NCI-H1417 treated with DMSO at 0.1 percent for 48 hours (cell line): ENCODE measurements at places on chromosomes 7 and 10.

- DNase-seq: no peak
Measured at GRCh38 chr10:61943674-61944378, 42.3 kb downstream of the ARID5B start.

GRCh38 chr7:2373646-2374045 is 19.0 kb downstream of the EIF3B start:
- DNase-seq: no peak

- no peak for DNase-seq
Measured at GRCh38 chr7:36048141-36048901, 104.7 kb upstream of the EEPD1 start.

DNA sequence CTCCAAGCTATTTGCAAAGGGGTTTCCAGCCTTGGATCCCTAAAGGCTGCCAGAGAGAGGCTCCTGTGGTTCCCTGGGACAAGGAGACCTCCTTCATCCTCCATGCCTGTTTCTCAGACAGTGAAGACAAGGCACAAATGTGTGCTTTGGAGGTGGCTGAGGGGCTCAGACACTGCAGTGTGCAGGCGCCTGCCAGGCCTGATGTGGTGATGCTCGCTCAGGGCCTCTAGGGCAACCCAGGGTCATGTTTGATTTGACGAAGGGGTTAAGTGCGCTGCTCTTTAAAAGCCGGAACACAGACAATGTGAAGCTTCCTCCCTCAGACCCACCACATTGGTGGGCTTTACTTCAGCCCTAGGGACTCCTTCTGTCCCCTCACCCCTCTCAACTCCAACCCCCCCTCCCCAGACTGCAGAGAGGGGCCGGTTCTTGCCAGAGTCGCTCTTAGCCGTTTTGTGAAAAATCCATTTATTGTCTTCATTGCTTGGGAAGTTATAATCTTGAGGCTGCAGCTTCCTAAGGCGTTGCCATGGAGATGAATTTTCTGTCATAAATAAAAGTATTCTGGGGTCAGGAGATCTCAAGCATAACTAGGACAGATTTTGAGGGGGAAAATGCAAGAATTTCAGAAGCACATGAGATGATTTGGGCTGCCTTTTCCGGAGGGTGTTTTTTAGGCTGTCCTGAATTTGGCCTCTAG is 35.8 kb downstream of the PDGFA start:
- DNase-seq: no peak

GRCh38 chr10:114131094-114131493 is 42.9 kb downstream of the CCDC186 start:
- no peak for DNase-seq

GRCh38 chr7:80263333-80263732 is 128.7 kb downstream of the GNAI1 start:
- no peak for DNase-seq

GRCh38 chr7:76397409-76398183 is 11.9 kb downstream of the SSC4D start:
- peak; percentile 35 for DNase-seq

DNA sequence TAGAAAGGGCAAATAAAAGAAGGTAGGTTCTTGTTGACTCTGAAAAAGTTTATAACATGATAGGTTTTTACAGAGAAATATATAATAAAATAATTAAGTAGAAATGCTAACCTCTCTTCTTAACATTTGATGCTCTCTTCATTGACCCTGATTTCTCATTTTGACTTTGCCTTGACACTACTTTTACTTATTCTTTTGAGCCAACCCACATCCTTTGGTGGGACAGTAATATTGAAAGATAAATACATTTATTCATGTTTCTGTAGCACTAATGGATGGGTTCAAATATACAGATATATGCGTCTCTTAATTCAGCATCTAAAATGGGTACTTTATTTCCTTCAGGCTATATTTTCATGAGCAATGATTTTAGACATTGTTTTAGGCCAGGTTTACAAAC is 34.4 kb downstream of the DDC start:
- no peak for DNase-seq

- no peak for DNase-seq
Measured at GRCh38 chr10:1402016-1402770, 335.1 kb downstream of the ADARB2 start.

DNA sequence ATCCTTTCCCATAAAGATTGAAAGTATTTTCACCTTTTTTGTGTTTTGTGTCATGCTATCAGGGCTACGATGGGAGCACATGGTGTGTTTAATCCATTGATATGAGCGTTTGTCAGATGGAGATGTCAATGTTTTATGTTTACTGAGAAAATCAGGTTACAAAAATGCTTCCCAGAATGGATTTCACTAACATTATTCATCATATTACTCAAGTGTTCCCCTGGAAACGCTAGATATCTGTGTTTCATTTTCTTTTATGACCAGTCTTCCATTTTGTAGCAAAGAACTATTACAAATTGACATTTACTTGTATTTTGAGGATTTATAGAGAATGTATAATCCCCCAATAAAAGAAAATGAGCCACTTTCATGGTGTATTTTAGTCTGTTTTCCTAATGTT is 293.5 kb upstream of the AKR1E2 start:
- no peak for DNase-seq

- no peak for DNase-seq
Measured at GRCh38 chr7:27510541-27510940, 152.1 kb downstream of the HIBADH start.

DNA sequence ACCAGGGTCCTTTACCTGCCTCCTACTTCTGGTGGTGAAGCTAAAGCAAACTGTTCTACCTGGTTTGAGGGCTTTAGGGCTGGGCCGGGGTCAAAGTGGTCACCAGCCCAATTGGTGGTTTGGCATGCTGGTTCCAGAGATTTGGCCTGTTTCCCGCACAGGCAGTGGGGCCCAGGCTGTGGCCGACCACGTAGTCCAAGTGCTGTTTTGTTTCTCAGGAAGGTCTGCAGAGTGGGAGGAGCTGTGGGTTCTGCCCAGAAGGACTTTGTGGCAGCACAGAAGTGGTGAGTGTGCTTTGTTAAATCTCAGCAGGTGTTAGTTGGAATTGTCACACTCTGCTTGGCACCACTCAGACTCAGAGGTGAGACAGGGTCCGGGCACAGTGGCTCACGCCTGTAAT is 85.8 kb downstream of the MKX start:
- DNase-seq: no peak

- no peak for DNase-seq
Measured at GRCh38 chr7:121874298-121874697, 1.3 kb downstream of the PTPRZ1 start.

- no peak for DNase-seq
Measured at GRCh38 chr10:95254629-95255028, 36.2 kb downstream of the PDLIM1 start.

GRCh38 chr7:1925973-1926907 is 256.2 kb downstream of the ELFN1 start:
- DNase-seq: no peak

GRCh38 chr7:74059681-74060588 is 23.7 kb upstream of the LIMK1 start:
- DNase-seq: no peak

DNA sequence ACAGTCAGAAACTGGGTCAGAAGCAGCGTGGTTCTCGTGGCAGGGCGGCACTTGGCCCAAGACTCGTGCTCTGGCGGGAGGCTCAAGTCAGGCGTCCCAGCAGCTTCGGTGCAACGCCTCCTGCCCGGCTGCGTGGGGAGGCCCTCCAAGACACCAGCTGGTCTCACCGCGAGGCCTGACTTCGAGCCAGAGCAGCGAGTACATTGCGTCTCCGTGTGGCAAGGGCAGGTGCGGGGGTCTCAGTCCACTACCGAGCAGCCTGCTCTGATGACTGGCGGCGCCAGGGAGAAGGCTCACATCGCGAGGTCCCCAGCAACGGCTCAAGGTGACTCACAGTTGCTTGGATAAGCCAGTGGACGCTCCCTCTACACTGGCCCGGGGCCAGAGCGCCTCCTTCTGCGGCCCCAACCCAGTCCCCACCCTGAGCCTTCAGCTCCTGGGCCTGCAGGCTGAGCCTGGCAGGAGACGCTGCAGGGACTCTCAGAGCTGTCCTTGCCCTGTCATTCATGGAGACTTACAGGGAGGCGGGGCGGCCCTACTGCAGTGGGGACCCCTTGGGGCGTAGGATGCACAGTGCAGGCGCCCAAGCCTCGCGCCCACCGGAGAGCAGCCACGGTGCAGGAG is 41.9 kb upstream of the PRKAR1B start:
- no peak for DNase-seq

- DNase-seq: no peak
Measured at GRCh38 chr7:67100956-67101361, 104.3 kb downstream of the TYW1 start.

DNA sequence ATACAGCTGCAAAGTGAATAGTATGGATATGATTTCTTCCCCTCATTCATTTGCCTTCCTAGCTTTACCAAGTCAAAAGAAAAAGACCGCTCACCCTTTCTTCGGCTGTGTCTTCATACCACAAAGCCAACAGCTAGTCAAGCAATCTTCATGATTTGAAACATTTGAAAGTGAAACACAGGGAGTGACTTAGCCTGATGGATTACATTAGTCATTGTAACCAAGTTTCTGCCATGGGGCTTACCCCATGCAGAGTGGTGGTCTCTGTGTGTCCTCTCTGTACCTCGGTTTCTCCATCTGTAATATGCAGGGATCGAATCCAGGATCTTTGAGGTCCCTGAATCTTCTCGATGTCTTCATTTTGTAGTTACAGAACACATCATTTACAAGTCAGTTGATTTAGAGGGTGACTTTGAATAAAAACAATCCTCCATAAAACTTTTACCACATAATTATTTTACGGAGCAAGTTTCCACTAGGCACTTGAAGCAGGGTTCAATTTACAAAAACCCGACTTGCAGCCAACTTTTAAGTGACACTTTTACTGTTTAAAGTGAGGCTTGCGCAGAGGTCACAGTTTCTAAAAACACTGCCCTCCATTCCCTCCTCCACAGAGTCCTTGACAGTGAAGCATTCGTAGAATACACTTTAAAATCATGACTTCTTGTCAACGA is 2.2 kb upstream of the LGI1 start:
- no peak for DNase-seq

GRCh38 chr10:127346604-127347003 is 150.2 kb upstream of the INSYN2A start:
- DNase-seq: no peak

DNA sequence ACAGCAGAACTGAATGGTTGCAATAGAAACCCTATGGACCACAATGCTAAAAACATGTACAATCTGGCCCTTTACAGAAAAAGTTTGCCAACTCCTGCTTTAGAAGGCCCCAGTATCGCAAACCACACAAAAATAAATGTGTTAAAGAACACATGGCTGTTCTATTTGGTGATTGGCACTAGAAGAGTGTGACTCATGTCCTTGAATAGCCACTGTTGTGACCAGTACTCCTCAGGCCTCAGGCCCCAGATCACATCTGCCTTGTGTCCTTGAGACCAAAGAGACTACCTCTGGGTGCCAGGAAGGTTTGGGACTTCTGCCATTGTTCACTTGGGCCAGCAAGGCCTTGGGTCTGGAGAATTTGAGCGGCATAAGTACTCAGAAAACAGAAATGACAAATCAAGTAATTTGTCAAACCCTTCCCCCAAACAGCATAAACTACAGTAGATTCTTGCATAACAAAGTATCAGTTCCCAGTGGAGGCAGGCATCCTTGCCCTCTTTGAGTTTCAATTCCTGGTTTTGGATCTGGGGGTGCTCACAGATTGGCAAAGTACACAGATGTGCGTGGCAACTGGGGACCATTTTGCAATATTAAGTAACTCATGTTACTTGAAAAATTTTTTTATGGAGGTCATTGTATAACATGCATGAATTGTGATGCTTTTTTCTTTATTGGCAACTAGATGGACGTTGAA is 50.2 kb downstream of the MTURN start:
- no peak for DNase-seq

DNA sequence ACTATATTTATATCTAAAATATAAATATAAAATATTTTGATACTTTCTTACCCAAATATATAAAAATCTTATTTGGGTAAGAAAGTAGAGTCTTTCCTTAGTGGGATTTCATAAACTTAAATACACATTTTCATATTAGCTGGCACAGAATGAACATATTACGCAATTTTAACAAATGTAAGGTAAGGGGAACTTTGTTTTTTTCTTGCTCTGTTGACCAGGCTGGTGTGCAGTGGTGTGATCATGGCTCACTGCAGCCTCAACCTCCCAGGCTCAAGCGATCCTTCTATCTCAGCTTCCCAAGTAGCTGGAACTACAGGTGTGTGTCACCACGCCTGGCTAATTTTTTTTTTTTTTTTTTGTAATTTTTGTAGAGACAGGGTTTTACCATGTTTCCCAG is 18.3 kb downstream of the CYP26A1 start:
- DNase-seq: no peak

DNA sequence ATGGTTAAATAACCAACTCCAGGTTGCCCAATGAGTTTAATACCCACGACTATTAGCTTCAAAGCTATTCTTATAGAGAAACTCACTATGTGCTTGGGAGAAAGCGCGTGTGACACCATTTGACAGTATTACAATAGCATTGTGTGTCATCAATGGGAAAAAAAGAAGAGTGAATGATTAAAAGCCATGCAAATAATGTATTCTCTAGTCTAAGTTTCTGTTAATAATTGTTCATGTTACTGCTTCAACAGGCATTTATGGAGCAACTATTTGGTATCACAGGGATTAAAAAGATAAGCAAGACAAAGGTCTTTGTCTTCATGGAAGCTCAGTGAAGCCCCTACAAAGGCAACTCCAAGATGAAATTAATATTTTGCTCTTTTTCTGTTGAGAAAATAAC is 47.2 kb downstream of the CAV1 start:
- DNase-seq: no peak

DNA sequence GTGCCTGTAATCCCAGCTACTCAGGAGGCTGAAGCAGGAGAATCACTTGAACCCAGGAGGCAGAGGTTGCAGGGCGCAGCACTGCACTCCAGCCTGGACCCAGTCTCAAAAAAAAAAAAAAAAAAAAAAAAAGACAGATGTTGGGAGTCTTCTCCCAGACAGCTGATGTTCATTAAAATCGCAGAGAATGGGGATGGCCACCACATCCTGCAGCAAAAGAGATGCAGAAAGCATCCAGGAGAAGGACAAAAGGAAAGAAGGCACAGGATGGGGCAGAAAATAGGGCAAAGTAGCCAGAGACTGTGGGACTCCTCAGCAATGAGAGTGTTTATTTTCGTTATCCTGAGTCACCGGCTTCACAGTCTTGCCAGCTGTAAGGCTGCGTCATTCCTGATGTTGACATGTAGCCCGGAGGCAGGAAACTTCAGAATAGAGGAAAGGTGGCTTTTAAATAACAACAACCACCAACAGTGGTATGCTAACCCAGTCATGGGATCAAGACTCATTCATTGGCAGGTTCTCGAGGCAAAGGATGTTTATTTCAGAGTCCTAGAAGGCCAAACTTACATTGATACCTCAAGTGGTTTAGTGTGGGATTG is 149.5 kb upstream of the SVIL start:
- DNase-seq: no peak

GRCh38 chr7:78095549-78095948 is 297.0 kb downstream of the PHTF2 start:
- no peak for DNase-seq

- no peak for DNase-seq
Measured at GRCh38 chr10:78139341-78139740, 105.7 kb downstream of the RPS24 start.
